MG63 (cell line): ENCODE measurements at places on chromosomes 3 and 15.

DNA sequence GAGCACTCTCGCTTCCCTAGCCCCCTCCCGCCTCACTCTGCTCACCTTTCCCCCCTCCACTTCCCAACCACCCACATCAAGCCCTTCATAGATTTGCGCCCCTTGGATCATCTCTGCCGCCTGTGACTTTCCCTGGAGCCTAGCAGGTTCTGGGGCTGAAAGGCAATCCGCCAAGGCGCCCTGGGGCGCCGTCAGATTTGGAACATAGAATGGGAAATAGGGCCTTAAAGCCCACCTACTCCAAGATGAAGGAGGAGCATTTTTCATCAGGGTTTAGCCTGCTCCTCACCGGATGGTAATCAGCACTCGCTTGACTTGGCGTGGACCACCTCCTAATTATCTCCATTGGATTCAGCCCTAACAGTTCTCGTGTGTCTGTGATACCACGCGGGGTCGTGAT is 1.3 kb downstream of the CPNE4 start:
- DNase-seq = no peak

DNA sequence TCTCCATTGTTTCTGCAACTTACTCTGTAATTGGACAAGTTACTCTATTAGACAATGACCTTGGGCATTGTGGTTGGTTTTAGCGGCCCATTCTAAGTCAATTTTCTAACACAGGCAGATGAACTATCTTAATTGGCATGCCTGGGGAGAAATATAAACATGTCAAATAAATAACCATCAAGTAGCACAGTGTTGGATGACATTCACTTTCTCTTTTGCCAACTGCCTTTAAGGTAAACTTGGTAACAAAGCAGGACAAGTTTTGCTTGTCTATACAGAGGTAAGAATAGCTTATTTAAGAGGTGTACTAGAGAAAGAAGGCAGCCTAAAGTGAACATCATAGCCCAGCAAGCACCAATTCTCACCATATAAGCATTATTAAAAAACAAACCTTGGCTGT is 599.6 kb downstream of the GBE1 start:
- no peak for DNase-seq

- DNase-seq = no peak
Measured at GRCh38 chr3:171676601-171677175, 133.6 kb downstream of the PLD1 start.

- DNase-seq = no peak
Measured at GRCh38 chr3:81947359-81947758, 185.9 kb upstream of the GBE1 start.

DNA sequence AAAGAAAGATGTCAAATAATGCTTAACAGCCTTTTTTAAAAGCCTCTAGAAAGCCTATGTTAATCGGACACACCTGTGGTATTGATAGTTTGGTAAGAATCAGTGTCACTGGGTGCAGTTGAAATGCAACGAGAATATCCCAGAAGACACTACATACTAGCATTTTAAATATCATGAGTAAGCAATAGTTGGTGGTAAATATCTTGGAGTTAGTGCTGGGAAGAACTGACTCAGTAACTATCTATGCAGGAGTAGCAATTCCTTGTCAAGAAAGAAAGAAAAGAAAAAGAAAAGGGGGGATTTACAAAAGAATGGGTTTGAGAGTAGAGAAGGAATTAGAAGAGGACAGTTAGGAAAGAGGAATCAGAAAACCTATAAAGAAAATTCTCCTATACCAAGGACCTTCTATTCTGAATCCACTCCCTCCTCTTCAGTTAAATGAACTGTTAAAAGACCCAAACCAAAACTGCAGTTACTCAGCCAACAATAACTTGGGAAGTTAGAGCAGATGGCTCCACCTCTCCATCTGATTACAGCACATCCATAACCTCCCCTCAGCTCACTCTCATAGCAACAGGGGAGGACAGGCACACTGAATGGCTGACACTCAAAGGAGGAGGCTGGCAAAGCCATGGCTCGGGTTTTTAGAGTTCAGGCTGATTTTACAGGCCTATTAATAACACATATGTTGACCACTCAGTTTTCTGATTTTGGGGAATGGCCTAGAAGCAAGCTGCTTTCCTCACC is 207.6 kb upstream of the MDFIC2 start:
- no peak for DNase-seq

DNA sequence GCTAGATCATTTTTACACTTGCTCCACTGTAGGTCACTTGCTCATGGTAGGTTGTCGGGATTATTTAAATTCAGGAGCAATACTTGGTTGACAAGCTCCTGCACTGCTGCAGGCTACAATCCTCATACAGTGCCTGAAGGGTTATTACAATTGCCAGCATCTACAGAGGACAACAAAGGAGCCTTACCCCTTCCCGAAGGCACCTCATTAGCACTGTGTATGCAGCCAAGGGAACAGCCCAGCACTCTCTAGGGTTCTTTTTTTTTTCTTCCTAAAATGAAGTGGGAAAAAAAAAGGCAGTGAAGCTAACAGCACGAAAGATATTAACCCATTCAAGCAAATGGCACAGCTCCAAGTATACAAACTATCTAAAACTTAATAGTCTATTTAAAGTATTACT is 142.7 kb downstream of the ULK4 start:
- DNase-seq = no peak

- DNase-seq = peak; percentile 62
Measured at GRCh38 chr3:14461748-14462324, 59.4 kb downstream of the SLC6A6 start.

- DNase-seq = no peak
Measured at GRCh38 chr3:45994419-45995235, 997 bp downstream of the FYCO1 start.

DNA sequence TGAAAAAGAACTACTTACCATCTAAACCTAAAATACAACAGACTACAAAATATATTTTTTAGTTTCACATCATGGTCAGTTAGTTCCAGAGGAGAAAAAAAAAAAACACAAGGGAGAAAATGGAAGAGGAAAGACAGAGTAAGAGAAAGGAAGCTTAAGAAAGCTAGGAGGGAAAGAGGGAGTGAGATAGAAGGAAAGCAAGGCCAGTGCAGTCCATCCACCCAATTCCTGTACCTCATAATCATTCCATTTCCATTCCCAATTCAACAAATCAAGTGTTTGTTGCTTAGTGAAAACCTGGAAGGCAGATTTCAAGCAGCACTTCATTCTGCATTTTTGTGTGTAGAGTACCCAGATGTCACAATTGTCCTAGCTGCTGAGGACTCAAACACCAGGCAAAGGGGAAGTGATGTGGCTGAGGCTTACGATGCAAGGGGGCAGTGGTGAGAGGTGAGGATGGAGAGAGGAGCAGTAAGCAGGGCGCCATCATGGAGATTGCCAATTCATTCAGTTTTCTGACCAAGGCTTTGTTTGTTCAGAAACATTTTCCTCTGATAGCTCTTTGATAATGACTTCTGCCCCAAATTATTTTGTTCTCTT is 83.6 kb upstream of the GSK3B start:
- DNase-seq = peak; percentile 22

DNA sequence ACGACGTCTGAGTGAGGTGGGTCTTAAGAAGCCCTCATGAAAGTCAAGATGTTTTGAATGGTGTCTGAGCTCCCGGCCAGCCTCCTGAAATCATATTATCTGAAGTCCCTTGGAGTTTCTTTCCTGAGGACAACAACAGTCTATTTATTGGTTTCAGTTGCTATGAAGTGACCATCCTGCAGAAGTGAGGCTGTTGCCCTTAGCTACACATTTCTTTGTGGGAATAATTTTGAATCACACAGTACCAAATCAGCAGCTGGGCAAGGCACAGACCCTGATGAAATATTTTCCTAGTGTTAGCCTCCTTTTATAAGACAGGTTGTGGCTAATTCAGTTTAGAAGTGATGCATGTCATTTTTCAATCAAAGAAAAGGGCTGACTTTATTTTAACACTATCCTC is 220.7 kb upstream of the AZI2 start:
- DNase-seq = no peak

GRCh38 chr3:193991666-193992424 is 144.1 kb upstream of the HES1 start:
- DNase-seq = no peak

GRCh38 chr3:72678867-72679266 is 169.4 kb downstream of the SHQ1 start:
- DNase-seq = no peak

DNA sequence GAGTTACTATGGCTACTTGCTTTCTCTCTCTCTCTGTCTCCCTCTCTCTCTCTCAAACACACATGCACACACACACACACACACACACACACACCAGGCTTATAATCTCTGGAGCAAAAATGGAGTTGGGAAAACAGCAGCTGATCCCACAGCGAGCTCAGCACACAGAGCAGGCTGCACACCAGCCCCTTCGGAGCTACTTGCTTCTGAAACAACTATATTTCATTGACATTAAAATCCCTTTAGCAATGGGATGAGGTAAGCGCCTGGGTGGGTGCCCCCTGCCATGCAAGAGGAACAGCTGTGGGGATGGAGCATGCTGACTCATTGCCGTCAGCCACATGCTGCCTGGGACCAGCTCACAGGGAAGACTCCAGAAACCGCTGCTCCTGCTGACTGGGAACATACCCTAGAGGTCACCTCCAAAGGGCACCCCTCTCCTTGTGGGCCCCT is 45.7 kb downstream of the B3GNT5 start:
- DNase-seq = peak; percentile 97

GRCh38 chr15:40064231-40064894 is 25.4 kb upstream of the SRP14 start:
- DNase-seq = peak; percentile 93
